Activated CD4-positive, alpha-beta T cell treated with anti-CD3 and anti-CD28 coated beads for 36 hours (primary cell): ENCODE measurements at places on chromosomes 7 and 10.

DNA sequence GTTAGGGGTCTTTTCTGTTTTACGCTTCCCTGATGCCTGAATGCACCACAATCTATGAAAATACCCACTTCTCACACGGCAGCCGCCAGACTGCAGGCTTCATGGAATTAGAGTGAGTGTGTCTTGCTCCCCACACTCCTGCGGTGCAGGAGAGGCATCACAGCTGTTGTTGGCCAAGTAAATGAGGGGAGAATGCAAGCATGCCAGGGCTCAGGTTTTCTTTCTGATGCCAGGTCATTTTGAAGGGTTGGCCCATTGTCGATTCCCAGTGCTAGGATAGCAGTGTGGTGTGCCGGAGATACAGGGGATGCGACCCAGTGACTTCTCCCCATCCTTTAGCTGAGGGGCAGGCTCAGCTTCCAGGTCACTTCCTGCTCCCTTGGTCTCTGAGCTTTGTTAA is 16.3 kb downstream of the CXCL12 start:
- DNase-seq = no peak

- no peak for DNase-seq
Observed at GRCh38 chr7:43664681-43665080, 64.6 kb downstream of the COA1 start.

- no peak for DNase-seq
Observed at GRCh38 chr7:151327659-151328058, 14.0 kb upstream of the NUB1 start.

DNA sequence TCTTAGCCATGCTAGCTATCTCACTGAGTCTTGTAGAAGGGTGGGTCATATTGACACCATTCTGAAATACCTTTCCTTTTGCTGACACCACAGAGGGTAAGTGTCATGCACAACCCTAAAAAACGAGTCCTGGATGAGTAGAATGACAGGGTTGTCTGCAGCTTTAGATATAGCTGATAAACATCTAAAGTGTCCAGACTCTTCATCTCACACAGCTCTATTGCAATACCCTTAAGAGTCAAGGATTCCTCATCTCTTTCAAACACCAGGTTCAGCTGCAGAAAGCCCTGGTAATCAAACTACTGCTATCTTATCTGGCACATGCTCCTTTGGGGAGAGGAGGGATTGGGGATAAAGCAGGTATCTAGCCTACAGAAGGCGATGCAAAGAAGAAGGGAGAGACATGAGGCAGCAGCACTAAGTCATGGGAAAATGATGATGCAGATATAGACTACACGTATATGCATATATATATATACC is 127.0 kb downstream of the ANK3 start:
- no peak for DNase-seq

DNA sequence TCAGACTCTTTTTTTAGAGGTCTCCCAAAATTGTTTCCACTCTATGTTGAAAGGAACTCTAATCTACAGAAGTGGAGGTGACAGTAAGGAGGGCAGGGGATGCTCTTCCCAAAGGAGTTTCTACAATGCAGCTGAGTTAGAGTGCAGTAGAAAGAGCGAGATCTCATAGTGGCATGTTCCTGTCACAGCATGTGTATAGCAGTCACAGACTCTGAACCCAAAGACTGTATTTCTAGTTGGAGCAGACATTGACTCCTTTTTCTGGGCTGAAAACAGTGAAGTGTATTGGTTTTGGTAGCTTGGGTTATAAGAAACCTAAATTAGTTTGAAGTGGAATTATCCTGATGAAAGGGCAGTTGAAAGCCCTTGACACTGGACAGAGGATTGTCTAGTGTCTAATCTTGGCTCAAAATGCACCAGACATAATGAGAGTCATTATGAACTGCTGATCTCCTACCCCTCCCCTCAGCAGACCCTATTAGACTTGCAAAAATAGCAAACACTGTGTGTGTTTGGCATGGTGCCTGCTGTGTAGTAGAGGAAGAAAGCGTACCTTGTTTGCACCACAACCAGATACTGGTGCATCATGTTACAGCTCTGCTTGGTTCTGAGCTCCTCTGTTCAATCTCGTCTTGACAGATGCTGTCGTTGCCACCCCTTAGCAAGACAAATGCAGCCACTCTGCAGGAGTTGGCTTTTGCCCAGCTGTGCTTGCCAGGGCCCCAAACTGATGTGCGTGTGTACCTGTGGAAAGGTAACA is 336.0 kb downstream of the AUTS2 start:
- no peak for DNase-seq

- no peak for DNase-seq
Observed at GRCh38 chr7:151595702-151596350, 76.1 kb upstream of the RHEB start.
